ENCODE measurements at places on chromosomes 16 and 17.

GRCh38 chr17:65130832-65131231 lies 6.3 kb upstream of the RGS9 start:
- DNase-seq: no peak

GRCh38 chr16:12016291-12016947 lies 39.9 kb downstream of the SNX29 start:
- DNase-seq: no peak

- DNase-seq: no peak
Observed at GRCh38 chr17:69828087-69828486, 246.9 kb upstream of the KCNJ16 start.

- no peak for DNase-seq
Observed at GRCh38 chr17:47703191-47703591, 9.2 kb downstream of the TBKBP1 start.

GRCh38 chr17:60156746-60157145 lies 7.0 kb downstream of the CA4 start:
- DNase-seq: no peak

DNA sequence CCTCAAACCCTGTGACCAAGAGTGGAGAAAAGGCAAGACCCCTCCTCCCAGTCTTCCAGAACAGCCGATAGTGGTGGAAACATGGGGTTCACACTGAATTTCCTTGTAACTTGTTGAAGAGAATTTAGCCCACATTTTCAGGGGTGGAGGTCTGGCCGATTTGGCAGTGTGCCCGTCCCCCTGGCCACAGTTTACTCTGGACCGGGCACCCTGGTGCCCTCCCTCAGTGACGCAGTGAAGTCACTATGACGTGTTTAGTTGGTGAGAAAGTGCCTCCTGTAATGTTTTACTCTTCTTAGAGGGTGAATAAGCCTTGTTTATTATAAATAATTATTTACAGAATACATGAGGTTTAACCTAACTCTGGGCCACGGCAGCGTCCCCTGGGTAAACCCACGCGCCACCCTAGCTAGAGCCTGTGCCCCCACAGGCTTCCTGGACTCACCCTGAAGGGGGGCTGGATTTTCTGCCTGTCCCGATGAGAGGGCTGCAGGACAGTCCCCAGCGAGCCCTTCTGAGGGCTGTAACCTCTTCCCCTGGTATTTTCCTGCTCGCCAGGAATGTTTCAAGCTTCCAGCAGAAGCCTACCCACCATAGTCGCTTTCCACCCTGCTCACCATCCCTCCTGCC lies 316.9 kb downstream of the SEC14L1 start:
- DNase-seq: no peak

DNA sequence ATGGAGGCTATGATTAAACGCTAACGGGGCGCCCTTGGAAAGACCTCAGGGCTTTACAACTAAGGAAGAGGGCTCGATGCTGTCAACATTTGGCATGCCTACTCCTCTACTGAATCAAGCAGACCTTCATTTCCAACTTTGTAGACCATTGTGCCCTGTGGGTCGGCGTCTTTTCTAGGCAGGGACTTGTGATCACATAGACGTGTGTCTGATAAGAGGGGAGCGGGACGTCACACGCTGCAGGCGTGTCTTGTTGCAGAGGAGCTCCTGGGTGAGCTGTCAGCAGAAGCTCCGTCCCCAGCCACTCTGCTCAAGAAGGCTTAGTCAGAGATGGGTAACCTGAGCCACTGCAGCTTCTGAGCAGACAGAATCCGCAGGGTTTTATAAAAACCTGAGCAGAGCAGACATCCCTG lies 2.8 kb downstream of the MAPK8IP3 start:
- no peak for DNase-seq

GRCh38 chr17:50328363-50329325 lies 17.3 kb upstream of the XYLT2 start:
- peak; percentile 53 for DNase-seq

DNA sequence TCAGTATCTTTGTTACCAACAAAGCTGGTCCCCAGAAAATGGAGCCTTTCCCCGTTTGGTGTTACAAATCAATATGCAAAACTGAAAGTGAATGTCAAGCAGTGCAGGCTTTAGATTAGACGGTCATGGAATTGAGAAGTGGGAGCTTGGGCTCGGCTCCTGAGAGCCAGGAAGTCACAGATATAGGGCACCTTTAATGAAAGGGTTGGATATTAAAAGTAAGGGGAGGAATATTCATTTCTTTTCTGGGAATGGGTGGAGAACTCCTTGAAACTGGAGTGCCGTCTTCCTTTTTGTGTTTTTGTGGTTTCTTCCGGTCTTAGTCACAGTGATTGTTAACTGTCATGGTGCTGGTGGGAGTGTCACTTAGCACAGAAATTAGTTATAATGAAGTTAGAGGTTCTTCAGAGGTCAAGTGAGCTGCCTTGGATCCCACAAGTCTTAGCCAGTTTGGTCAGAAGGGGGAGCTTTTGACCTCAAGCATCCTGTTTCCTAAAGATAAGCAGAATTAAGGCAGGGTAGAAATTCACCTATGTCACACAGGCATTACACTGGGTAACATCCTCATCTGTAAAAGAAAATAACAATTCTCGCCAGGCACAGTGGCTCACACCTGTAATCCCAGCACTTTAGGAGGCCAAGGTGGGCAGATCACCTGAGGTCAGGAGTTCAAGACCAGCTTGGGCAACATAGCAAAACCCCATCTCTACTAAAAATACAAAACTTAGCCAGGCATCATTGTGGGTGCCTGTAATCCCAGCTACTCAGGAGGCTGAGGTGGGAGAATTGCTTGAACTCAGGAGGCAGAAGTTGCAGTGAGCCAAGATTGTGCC lies 9.6 kb upstream of the EIF1 start:
- DNase-seq: peak; percentile 58

- no peak for DNase-seq
Observed at GRCh38 chr17:55561973-55562495, 50.8 kb upstream of the SMIM36 start.

- no peak for DNase-seq
Observed at GRCh38 chr17:57985675-57985974, 2.4 kb downstream of the VEZF1 start.

DNA sequence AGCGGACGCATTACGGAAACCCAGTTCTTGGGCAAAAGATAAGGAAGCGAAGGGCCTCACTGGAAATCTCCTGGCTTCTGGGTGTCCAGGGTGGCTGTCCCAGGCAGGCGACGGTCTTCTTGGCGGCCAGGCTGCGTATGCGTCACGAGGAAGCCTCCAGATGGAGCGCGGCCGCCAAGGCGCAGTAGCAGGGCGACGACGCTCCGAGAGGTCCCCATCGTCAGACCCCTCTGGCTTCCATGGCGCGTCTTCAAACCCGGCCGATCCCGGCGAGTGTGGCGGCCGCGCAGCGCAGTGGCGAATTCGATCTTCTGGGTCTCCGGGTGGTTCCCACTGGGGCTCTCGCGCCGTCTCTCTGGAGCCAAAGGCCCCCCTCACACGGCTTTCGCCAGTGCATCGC lies 13.8 kb upstream of the ANKRD40CL start:
- no peak for DNase-seq

- no peak for DNase-seq
Observed at GRCh38 chr17:73545109-73546032, 98.9 kb downstream of the SDK2 start.

- DNase-seq: peak; percentile 78
Observed at GRCh38 chr17:4162775-4163466, 19.9 kb downstream of the CYB5D2 start.

DNA sequence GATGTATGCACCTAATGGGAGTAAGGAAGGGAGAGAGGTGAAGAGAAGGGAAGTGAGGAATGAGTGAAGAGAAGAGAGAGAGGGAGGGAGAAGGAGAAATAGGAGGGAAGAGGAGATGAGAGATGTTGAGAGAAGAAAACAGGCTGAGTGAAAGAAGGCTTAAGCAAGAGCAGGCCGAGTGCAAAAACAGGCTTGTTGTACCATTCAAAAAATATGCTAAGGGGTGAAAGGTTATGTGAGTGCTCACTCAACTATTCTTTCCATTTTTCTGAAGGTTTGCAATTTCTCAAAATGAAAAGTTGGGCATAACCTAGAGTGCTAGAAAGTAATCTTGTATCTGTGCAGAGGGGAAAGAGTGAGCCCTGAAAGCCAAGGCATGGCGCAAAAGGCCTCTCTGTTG lies 22.9 kb downstream of the RPGRIP1L start:
- no peak for DNase-seq

GRCh38 chr17:74455025-74455545 lies 11.3 kb upstream of the CD300A start:
- DNase-seq: peak; percentile 60

- DNase-seq: no peak
Observed at GRCh38 chr17:78448356-78448993, 70.0 kb downstream of the PGS1 start.

DNA sequence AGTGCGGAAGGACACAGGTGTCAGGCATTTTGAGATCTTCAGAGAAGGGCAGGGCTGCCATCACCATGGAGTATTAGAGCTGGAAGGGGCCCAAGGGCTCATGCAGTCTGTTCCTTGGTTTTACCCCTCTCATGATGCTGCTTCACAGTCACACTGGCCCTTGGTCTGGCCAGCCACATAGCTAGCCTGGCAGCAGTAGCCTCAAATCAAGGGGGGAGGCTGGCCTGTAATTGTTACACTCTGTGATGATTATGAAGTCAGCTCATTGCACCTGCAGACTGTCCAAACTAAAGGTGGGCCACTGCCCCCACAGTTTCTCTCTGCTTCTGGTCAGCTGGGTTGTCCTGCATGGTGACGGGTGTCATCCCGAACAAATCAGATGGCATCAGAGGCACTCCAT lies at the start of gene FNDC8:
TSS of gene FNDC8 (plus strand) at position 301 of the 400 bp plus-strand sequence. CDS start at position 380, 79 bp downstream.
- no peak for DNase-seq

- DNase-seq: no peak
Observed at GRCh38 chr17:47633996-47634395, 15.7 kb upstream of the KPNB1 start.

- no peak for DNase-seq
Observed at GRCh38 chr17:82245134-82246039, 16.5 kb downstream of the SLC16A3 start.

- DNase-seq: peak; percentile 49
Observed at GRCh38 chr17:50205963-50206505, 4.6 kb upstream of the COL1A1 start.

DNA sequence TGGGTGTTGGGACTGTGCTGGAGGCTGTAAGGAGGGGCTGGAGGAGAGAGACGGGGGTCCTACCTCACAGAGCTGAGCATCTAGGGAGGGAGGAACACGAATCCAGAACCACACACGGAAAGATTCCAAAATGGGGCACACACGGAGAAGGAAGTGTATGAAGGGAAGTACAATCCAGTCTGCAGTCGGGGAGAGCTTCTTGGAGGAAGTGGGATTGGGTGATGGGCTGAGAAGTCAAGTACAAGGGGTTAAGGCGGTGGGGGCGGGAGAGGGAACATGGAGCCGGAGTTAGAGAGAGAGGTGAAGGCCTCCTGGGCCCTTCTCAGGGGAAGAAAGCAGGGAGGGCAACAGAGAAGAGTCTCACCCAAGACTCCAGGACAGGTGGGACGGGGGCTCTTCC lies 107.5 kb upstream of the CREBBP start:
- DNase-seq: no peak

DNA sequence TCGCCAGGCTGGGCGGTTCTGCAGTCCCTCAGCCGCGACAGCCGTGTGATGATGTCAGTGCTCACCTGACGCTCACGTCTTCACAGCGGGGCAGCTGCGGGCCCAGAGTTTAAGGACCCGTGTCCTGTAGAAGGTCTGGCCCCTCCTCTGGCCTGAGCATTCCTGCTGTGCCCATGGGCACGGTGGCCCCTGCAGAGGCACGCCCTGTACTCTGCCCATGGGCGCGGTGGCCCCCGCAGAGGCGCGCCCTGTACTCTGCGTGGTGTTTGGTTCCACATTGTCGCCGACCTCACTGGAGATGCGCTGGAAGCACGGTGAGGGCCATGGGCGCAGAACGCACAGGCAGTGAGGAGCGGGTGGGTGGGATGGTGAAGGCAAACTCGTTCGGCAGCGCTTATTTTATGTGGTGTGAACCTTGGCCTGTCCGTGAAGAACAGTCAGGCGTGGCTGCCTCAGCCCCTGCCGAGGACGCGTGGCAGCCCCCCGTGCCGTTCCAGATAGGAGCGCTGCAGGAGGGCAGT lies 122.0 kb downstream of the BANP start:
- no peak for DNase-seq

GRCh38 chr16:80670170-80670865 lies 129.5 kb downstream of the DYNLRB2 start:
- peak; percentile 43 for DNase-seq

DNA sequence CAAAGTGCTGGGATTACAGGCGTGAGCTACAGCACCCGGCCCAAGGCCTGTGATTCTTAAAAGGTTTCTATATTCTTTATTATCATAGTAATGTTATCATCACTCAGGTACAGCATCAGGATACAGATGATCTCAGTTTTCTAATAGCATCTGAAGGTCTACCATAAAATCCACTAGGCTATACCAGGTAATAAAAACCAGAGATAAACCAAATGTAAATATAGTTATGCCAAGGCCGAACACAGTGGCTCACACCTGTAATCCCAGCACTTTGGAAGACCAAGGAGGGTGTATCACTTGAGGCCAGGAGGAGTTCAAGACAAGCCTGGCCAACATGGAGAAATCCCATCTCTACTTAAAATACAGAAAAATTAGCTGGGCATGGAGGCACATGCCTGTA lies 53.8 kb downstream of the SYNRG start:
- DNase-seq: no peak

- DNase-seq: peak; percentile 51
Observed at GRCh38 chr17:11485336-11486100, 112.8 kb upstream of the DNAH9 start.

DNA sequence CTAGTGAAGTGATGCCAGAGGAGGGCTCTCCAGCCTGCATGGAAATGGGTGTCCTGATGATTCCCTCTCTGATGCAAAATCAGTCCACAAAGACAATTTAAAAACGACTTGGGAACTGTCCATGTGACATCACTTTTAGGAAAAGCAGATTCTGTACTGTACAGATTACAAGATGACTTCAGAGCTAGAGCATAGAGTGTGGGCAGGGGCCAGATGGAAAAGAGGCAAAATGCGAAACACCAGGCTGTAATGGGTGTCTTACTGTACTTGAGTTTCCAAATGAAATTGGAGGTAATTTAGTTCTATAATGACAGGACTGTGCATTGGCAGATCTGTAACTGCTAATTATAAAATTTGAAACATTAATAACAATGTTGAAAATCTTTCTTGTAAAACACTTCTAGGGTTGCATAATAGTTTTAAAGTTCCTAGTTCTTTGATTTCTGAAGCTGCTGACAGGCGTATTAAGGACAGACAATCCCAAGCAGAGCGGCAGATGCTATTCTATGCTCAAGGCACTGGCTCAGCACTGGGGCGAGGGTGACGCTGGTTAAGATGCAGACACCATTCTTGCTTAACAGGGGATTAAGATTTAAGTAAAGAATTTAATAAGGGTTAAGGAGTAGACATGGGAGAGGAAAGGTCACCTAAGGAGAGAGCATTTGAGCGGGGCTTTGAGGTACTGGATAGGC lies 29.6 kb downstream of the OGFOD1 start:
- no peak for DNase-seq

Data from islet precursor cell (in vitro differentiated cells).